ENCODE measurements at places on chromosomes 12 and 14. TPM values are rescaled to one million over a fixed set of nuclear protein-coding genes. Genes with fewer than 3 reads are reported as not detected.

GRCh38 chr12:1835211-1836131 is 15.1 kb downstream of the LRTM2 start:
- H3K27ac ChIP-seq, result no peak overlapping the region
- H3K36me3 ChIP-seq, result no peaks in the 10 kb centered on the region
- H3K4me3 ChIP-seq, result no peak overlapping the region
- H3K27me3 ChIP-seq, result no peaks in the 10 kb centered on the region
- peaks cover 12% of the 10 kb centered on the region for H3K4me1 ChIP-seq
- DNase-seq, result no peak

DNA sequence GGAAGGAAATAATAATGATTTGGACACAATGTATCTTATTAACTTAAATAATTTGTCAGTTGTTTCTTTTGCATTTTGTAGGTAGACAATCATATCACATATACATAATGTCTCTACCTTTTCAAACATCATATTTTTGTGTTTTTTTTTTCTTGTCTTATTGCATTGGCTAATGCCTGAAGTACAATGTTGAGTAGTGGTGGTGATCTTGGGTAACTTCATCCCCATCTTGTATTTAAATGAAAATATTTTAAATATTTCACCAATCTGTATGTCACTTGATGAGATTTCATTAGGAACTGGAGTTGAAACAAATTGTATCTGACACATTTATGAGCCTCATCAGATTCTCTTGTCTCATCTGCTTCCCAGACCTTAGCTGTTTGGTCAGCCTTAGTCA is 109.7 kb upstream of the LHX5 start:
- H3K4me3 ChIP-seq, result no peak overlapping the region
- H3K4me1 ChIP-seq, result no peaks in the 10 kb centered on the region
- no peaks in the 10 kb centered on the region for H3K27me3 ChIP-seq
- H3K36me3 ChIP-seq, result no peaks in the 10 kb centered on the region

- no peaks in the 10 kb centered on the region for H3K4me1 ChIP-seq
- H3K27me3 ChIP-seq, result no peaks in the 10 kb centered on the region
- H3K27ac ChIP-seq, result no peak overlapping the region
- H3K36me3 ChIP-seq, result no peaks in the 10 kb centered on the region
- no peak overlapping the region for H3K4me3 ChIP-seq
- peak; percentile 18 for DNase-seq
These were observed 264.3 kb upstream of the FOXN3 start for GRCh38 chr14:89681086-89682018.

- no peak for DNase-seq
- no peak overlapping the region for H3K27ac ChIP-seq
- H3K4me3 ChIP-seq, result no peak overlapping the region
- H3K36me3 ChIP-seq, result no peaks in the 10 kb centered on the region
These were observed 187.0 kb downstream of the SPTSSA start for GRCh38 chr14:34275078-34275477.

- DNase-seq, result no peak
- H3K27ac ChIP-seq, result no peak overlapping the region
- peaks cover 7% of the 10 kb centered on the region for H3K27me3 ChIP-seq
These were observed 92.9 kb downstream of the GCH1 start for GRCh38 chr14:54809767-54810166.

GRCh38 chr12:15278816-15279658 is 43.3 kb upstream of the PTPRO start:
- H3K27me3 ChIP-seq, result no peaks in the 10 kb centered on the region
- H3K4me1 ChIP-seq, result peaks cover 20% of the 10 kb centered on the region
- H3K4me3 ChIP-seq, result no peak overlapping the region
- H3K36me3 ChIP-seq, result no peaks in the 10 kb centered on the region
- DNase-seq, result peak; percentile 94
- H3K27ac ChIP-seq, result peak overlapping the region; percentile 48

- DNase-seq, result no peak
- H3K36me3 ChIP-seq, result no peaks in the 10 kb centered on the region
- H3K27me3 ChIP-seq, result no peaks in the 10 kb centered on the region
- H3K4me3 ChIP-seq, result no peak overlapping the region
- H3K27ac ChIP-seq, result no peak overlapping the region
These were observed 29.4 kb upstream of the OXA1L start for GRCh38 chr14:22737052-22737451.

GRCh38 chr12:71665090-71665463 is 976 bp downstream of the THAP2 start:
- H3K27me3 ChIP-seq, result no peaks in the 10 kb centered on the region
- peak overlapping the region; percentile 94 for H3K4me3 ChIP-seq
- H3K4me1 ChIP-seq, result peaks cover 14% of the 10 kb centered on the region
- H3K27ac ChIP-seq, result peak overlapping the region; percentile 98
- H3K36me3 ChIP-seq, result peaks cover 4% of the 10 kb centered on the region

GRCh38 chr12:98151105-98151590 is 364.2 kb upstream of the TMPO start:
- H3K4me3 ChIP-seq, result no peak overlapping the region
- DNase-seq, result no peak
- H3K36me3 ChIP-seq, result no peaks in the 10 kb centered on the region
- no peaks in the 10 kb centered on the region for H3K27me3 ChIP-seq
- H3K27ac ChIP-seq, result no peak overlapping the region

GRCh38 chr14:22478247-22478646 is 110.8 kb downstream of the DAD1 start:
- no peak overlapping the region for H3K27ac ChIP-seq
- H3K4me3 ChIP-seq, result no peak overlapping the region
- H3K36me3 ChIP-seq, result no peaks in the 10 kb centered on the region
- H3K27me3 ChIP-seq, result no peaks in the 10 kb centered on the region
- peaks cover 24% of the 10 kb centered on the region for H3K4me1 ChIP-seq

- no peaks in the 10 kb centered on the region for H3K36me3 ChIP-seq
- DNase-seq, result no peak
- peaks cover 80% of the 10 kb centered on the region for H3K27me3 ChIP-seq
- H3K27ac ChIP-seq, result no peak overlapping the region
- H3K4me1 ChIP-seq, result no peaks in the 10 kb centered on the region
These were observed 22.7 kb downstream of the TBX3 start for GRCh38 chr12:114661245-114661644.

DNA sequence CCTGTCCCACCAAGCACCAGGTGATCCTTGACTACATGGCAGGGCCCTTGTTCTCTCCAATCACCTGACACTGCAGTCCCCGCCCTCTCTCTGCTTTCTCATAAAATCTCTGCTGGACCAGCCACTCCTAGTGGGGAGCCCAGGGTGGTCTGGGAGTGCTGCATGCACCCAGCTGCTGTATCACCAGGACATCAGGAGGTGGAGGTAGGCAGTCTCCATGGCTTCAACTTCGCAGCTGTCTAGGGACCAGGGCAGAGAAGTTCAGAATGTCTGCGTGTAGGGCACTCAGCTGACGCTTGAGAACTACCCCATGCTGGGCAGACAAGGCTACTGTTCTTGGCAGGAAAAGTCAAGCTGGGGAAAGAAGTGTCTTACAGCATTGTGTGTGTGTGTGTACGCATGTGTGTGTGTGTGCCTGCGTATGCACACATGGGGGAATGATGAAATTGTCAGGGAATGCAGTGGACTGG is 2.6 kb downstream of the WSCD2 start:
- no peaks in the 10 kb centered on the region for H3K36me3 ChIP-seq
- peak overlapping the region; percentile 29 for H3K27ac ChIP-seq
- no peak overlapping the region for H3K4me3 ChIP-seq
- no peak for DNase-seq
- H3K4me1 ChIP-seq, result peaks cover 41% of the 10 kb centered on the region

DNA sequence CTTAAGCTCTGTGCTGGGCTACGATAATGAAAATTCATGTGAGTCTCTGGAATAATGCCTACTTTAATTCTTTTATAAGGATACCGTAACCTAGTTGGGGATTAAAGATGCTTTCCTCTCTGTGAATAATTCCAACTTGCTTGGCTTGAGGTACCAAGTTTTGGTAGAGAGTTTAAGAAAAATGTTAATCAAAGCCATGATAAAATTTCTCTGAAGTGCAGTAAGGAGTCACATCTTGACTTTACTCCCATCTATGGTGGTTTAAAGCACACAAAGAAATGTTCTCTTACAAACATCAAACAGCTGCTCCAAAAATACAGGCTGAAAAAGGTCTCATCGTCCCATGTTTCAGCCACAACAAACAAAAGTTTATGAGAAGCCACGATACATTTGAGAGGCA is 284.8 kb upstream of the TBX3 start:
- no peaks in the 10 kb centered on the region for H3K4me1 ChIP-seq
- H3K27ac ChIP-seq, result no peak overlapping the region
- DNase-seq, result no peak
- H3K36me3 ChIP-seq, result no peaks in the 10 kb centered on the region

- H3K36me3 ChIP-seq, result no peaks in the 10 kb centered on the region
- H3K4me3 ChIP-seq, result no peak overlapping the region
- DNase-seq, result peak; percentile 79
These were observed 20.9 kb upstream of the ANO2 start for GRCh38 chr12:5965950-5966383.

GRCh38 chr12:15794836-15795235 is 5.6 kb upstream of the EPS8 start:
- H3K27ac ChIP-seq, result no peak overlapping the region
- no peak overlapping the region for H3K4me3 ChIP-seq
- H3K27me3 ChIP-seq, result no peaks in the 10 kb centered on the region
- no peaks in the 10 kb centered on the region for H3K36me3 ChIP-seq

DNA sequence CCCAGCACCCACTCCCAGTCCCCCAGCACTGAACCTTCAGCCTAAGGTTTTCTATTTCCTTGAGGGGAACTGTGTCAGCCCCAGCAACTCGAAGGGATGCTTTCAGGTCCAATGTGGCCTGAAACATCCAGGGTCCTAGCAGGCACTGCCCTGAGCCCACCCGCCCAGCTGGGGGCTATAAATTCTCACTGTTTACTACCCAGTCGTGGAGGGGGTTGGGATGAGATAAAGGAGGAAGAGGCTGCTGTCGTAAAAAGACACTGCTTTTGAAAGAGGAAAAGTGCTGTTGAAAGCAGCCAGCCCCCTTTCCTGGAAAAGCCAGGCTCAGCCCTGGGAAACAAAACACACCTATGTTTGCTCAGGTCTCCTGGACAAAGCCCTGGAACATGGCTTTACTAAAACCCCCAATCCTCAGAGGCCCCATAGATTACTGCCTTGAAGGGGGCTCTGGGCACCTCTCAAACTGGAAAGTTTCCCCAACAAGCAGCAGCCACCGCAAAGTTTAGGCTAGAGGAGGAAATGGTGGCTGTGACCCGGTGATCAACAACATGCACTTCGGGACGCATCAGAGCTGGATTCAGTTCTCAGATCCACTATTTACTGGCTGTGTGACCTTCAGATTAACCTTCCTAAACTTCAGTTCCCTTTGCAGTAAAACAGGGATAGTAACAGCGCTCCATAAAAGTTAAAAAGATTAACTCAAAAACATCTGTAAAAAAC is 51.0 kb downstream of the ACTN1 start:
- H3K27me3 ChIP-seq, result no peaks in the 10 kb centered on the region
- H3K27ac ChIP-seq, result no peak overlapping the region
- H3K36me3 ChIP-seq, result peaks cover 20% of the 10 kb centered on the region
- peaks cover 37% of the 10 kb centered on the region for H3K4me1 ChIP-seq
- H3K4me3 ChIP-seq, result no peak overlapping the region
- peak; percentile 63 for DNase-seq

- H3K4me3 ChIP-seq, result peak overlapping the region; percentile 51
- peak; percentile 95 for DNase-seq
- peaks cover 7% of the 10 kb centered on the region for H3K36me3 ChIP-seq
- H3K4me1 ChIP-seq, result peaks cover 43% of the 10 kb centered on the region
These were observed 1.8 kb downstream of the IGFBP6 start for GRCh38 chr12:53099071-53099882.

GRCh38 chr12:88243982-88244381 is 101.9 kb downstream of the TMTC3 start:
- H3K4me1 ChIP-seq, result no peaks in the 10 kb centered on the region

DNA sequence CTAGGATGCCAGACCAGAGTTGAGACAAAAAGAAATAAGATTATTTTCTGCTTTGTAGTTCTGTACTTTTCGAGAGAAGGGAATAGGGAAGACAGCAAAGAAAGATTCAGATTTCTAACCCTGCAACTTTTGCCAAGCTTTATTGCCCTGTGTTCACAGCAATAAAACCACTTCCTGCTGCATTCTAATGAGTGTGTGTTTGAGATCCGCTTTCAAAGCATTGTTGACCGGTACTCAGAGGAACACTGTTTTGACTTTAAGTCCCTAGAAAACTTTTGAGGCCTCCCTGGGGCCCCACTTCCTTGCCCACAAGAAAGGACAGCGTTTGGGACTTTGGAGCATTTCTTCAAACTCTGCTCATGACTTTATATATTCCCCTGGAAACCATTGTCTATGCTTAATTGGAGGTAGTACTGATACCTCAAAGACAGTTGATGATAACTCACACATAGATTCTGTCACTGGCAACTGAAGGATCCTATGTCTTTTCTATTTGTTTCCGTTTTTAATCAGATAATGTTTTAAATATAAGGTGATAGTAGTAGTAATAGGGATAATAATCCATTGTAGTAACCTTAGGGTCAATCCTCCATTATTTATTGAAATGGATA is 1.3 kb downstream of the RNASE6 start:
- peak; percentile 52 for DNase-seq
- H3K4me3 ChIP-seq, result no peak overlapping the region
- H3K36me3 ChIP-seq, result no peaks in the 10 kb centered on the region
- H3K4me1 ChIP-seq, result peaks cover 14% of the 10 kb centered on the region
- peak overlapping the region; percentile 68 for H3K27ac ChIP-seq

- peak overlapping the region; percentile 89 for H3K27ac ChIP-seq
- no peaks in the 10 kb centered on the region for H3K27me3 ChIP-seq
- H3K36me3 ChIP-seq, result peaks cover 3% of the 10 kb centered on the region
- H3K4me3 ChIP-seq, result peak overlapping the region; percentile 69
- no peak for DNase-seq
These were observed 396 bp downstream of the NDUFA9 start for GRCh38 chr12:4649358-4649661.

DNA sequence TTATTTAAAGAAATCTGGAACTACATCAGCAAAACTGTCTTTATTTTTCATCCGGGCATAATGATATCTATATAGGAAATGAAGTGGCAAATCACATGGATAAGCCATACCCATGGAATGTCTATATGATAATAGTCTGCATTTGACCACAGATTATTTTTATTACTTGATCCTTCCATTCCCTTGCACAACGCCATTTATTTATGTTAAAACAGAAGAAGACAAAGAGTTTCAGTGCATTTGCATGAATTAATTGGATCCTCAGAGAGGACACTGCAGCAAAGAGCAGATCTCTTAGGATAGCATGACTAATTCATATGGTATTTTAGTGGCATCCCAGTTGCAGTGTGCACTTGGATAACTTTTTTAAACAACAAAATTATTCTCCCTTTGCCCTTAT is 345.0 kb downstream of the CCDC91 start:
- H3K27me3 ChIP-seq, result no peaks in the 10 kb centered on the region
- H3K36me3 ChIP-seq, result no peaks in the 10 kb centered on the region
- no peak overlapping the region for H3K4me3 ChIP-seq
- H3K4me1 ChIP-seq, result no peaks in the 10 kb centered on the region
- H3K27ac ChIP-seq, result no peak overlapping the region

CLEC7A gene
- total RNA-seq, result 0.87 TPM

SMOC1 gene
- total RNA-seq, result 3.3 TPM

SIX4 gene
- total RNA-seq, result 1.8 TPM

EMC9 gene
- total RNA-seq, result 4.6 TPM

TAS2R9 gene
- total RNA-seq, result not detected

PTPRQ gene
- total RNA-seq, result not detected

NOVA1 gene
- 15.2 TPM for total RNA-seq

FAM186B gene
- not detected for total RNA-seq

LRRK2 gene
- 8.4 TPM for total RNA-seq

MSRB3 gene
- total RNA-seq, result 75.3 TPM

GXYLT1 gene
- 14.1 TPM for total RNA-seq

KRT75 gene
- not detected for total RNA-seq

IL26 gene
- total RNA-seq, result not detected

KLHDC1 gene
- 3.1 TPM for total RNA-seq
